Stimulated activated CD8-positive, alpha-beta memory T cell treated with anti-CD3 and anti-CD28 coated beads, Interleukin-7, amount 100 ng/mL, for 4 hours (primary cell): ENCODE measurements at places on chromosomes 6 and 20.
A peak's percentile ranks its signal among the peaks of the same experiment; 100 is the strongest.

GRCh38 chr6:3347247-3347646 is 88.5 kb downstream of the PSMG4 start:
- no peak for DNase-seq

- DNase-seq = peak; percentile 53
These were observed 47.1 kb upstream of the ENTPD6 start for GRCh38 chr20:25148181-25148981.

DNA sequence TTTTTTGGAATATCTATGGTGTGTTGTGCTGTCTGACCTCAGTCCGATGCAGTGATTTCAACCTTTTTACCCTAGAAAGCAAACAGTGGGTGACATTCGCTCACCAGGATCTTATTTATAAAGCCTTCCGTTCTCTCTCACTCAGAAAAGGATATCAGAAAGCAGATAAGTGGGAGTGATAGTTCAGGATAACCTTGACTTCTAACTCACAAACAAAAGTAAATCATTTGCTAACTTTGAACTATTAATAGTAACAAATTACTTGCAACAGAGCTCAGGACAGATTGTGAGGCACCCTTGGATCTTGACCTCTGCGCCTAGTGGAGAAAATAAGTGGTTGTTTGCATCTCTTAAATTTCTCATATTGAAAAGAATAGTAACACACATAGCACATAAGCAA is 637.1 kb upstream of the CITED2 start:
- no peak for DNase-seq

DNA sequence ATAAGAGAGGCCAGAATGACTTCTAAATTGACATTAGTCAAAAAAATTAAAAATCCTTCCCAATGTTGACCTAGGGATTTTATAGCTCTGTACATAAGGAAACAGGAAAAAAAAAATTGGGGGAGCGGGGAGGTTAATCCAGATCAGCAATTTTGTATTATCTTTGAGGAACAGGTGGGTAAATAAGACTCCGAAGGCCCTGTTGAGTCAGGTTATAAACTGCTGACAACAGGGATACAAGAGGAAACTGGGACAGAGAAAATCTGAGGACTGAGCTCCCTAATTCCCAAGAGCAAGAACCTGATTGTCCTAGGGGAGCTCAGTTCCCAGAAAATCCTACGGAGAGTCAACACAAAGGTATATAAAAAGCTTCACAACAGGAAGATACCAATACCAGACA is 26.8 kb upstream of the CRIP3 start:
- no peak for DNase-seq

GRCh38 chr6:43695967-43696291 is 8.3 kb upstream of the MRPS18A start:
- DNase-seq = no peak
